ENCODE measurements at places on chromosomes 5 and 9. TPM values are rescaled to one million over a fixed set of nuclear protein-coding genes. Genes with fewer than 3 reads are reported as not detected.

Gene SLC6A7
- not detected for total RNA-seq

Gene ADAMTS6
- 2.8 TPM for total RNA-seq

Gene PTGDS
- total RNA-seq: 22.1 TPM

Gene HTR1A
- not detected for total RNA-seq

Gene AHRR
- total RNA-seq: 34.9 TPM

Gene SNAPC3
- 31.5 TPM for total RNA-seq

Gene DAP
- 64.8 TPM for total RNA-seq

DNA sequence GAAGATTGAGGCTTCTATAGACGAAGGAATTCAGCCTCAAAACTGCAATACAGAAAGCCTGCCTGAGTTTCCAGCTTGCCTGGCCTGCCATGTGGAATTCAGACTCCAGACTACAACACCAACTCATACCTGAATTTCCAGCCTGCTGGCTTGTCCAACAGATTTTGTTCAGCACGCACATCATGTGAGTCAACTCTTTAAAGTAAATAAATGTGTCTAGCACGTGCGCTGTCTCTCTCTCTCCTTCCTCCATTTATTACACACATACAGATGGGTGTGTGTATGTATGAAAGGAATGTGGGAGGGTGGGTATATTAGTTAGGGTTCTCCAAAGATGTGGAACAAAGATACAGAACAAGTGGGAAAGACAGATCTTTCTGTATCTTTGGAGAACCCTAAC lies 82.4 kb upstream of the TAS2R1 start:
- DNase-seq: no peak
- no peaks in the 10 kb centered on the region for H3K36me3 ChIP-seq
- H3K27me3 ChIP-seq: no peaks in the 10 kb centered on the region

GRCh38 chr9:84140535-84141101 lies 160.0 kb downstream of the RMI1 start:
- H3K27ac ChIP-seq: no peak overlapping the region
- DNase-seq: peak; percentile 39
- H3K4me1 ChIP-seq: peaks cover 10% of the 10 kb centered on the region
- H3K27me3 ChIP-seq: peaks cover 53% of the 10 kb centered on the region
- peak overlapping the region; percentile 73 for H3K4me3 ChIP-seq

- H3K4me1 ChIP-seq: no peaks in the 10 kb centered on the region
- no peak overlapping the region for H3K27ac ChIP-seq
- DNase-seq: no peak
- H3K36me3 ChIP-seq: no peaks in the 10 kb centered on the region
These were observed 108.5 kb upstream of the PTPRD start for GRCh38 chr9:10721301-10721700.

DNA sequence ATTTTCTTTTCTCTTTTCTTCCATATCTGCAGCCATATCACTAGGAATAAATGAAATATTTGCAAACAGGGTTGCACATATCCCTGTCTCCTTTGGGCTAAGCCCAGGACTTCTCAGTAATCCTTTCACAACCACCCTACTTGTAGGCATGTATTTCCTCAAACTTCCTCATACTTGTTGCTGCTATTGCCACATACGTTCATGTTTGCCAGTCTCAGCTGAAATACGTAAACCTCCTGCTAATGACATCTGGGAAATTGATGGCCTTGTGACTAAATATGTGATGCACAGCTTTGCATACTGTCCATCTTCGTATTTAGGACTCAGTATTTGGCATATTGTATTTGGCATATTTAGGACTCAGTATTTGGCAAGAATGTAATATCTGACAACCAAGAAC lies 224.6 kb downstream of the PLK2 start:
- H3K4me3 ChIP-seq: no peak overlapping the region
- no peaks in the 10 kb centered on the region for H3K36me3 ChIP-seq
- no peak for DNase-seq

DNA sequence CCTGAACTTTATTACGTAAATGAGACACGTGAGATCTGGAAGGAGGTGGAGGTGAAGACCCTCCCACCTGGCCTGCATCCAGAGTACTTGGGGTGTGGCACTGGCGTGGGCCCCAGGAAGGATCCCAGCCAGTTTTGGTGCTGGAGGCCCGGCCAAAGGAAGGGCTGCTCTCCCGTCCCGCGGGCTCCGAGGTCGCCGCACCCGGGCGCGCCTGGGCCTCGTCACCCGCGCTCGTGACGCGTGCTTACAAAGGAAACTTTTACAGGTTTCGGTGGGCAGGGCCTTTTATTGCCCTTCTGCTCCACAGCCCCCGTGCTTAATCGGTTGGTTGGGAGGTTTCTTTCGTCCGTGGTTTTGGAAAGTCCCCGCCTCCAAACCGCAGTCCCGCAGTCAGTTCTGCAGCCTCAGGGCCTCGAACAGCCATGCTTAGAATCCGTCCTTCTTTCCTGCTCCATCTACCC lies 29.2 kb downstream of the CDKN2A start:
- H3K27me3 ChIP-seq: peaks cover 84% of the 10 kb centered on the region
- peak overlapping the region; percentile 63 for H3K4me3 ChIP-seq
- H3K4me1 ChIP-seq: peaks cover 34% of the 10 kb centered on the region
- peak overlapping the region; percentile 70 for H3K27ac ChIP-seq
- DNase-seq: peak; percentile 54

DNA sequence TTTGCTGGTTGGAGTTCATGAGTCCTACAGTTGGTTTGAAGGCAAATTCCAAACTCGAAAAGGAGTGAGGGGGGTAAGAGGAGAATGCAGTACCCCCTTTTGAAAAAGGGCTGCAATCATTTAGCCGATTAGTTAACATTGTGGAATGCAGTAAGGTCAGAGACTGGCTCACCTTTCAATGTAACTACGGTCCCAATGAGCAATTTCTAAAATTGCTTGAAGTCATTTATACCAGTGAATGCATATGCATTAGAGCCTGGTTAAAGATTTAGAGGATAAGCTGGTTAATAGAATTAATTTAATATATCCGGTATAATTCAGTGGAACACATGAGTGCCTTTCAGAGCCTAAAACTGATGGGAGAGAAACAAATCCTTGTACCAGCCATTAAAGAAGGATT lies 172.6 kb upstream of the PAPPA start:
- no peaks in the 10 kb centered on the region for H3K27me3 ChIP-seq
- H3K36me3 ChIP-seq: no peaks in the 10 kb centered on the region
- no peaks in the 10 kb centered on the region for H3K4me1 ChIP-seq

DNA sequence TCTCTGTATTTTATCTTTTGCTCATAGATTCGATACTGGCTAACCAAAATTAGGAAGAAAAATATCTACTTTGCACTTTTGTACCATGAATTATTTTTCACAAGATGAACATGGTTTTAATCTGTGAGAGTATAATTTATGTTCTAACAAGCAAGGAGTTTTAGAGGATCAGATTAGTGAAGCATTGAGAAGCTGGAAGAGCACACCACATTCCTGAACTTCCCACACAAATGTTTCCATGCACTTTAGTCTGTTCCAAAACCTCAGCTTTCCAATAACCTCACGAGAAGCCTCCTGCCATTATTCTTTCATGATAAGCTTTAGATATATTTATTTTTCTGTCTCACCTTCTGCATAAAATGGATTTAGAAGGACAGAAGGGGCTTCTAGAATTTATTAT lies 98.7 kb upstream of the MPDZ start:
- H3K4me1 ChIP-seq: no peaks in the 10 kb centered on the region
- DNase-seq: no peak
- H3K27ac ChIP-seq: no peak overlapping the region
- no peaks in the 10 kb centered on the region for H3K27me3 ChIP-seq
- no peaks in the 10 kb centered on the region for H3K36me3 ChIP-seq

GRCh38 chr9:136045595-136046553 lies 49.2 kb downstream of the NACC2 start:
- DNase-seq: no peak
- H3K27ac ChIP-seq: no peak overlapping the region
- H3K4me3 ChIP-seq: no peak overlapping the region

DNA sequence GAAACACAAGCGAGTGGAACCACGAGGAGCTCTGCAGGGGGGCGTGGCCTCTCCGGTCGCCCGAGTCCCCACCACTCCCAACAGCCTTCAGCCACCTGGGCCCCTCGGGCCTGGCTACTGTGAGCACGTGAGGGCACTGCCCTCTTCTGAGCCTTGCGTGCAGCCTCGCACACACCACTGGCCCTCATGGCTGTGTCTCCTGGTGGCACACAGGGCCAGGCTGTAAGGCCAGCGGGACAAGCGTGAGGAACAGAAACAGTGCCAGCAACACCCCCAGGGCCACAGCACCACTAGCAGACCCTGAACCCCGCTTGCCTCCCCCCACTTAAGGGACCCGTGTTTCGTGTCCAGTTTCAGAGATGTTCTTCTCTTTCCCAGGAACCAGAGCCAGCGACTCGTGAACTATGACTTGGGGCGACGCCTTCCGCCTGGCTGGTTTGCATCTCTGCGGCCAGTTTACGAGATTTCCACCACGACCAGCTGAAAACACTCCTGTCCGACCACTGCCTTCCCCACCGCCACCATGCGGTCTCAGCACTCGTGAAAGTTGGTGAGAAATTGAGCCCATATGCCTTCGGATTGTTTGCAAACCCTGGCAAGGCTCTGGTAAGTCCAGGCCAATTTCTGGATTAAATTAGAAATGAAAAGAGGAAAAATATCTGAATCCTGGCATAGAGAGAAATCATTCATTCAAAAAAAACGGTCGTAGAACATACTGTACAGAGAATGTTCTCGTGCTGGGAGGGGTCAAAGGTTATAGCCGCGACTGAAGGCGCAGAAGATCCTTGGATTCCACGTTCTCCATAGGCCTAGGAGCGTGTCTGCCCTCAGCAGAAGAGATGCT lies 135.6 kb downstream of the ZNF354C start:
- no peak overlapping the region for H3K27ac ChIP-seq
- DNase-seq: no peak
- H3K4me3 ChIP-seq: no peak overlapping the region
- H3K27me3 ChIP-seq: no peaks in the 10 kb centered on the region

- H3K4me3 ChIP-seq: peak overlapping the region; percentile 88
- peak overlapping the region; percentile 95 for H3K27ac ChIP-seq
- H3K36me3 ChIP-seq: peaks cover 7% of the 10 kb centered on the region
- no peak for DNase-seq
These were observed 272 bp downstream of the ANAPC2 start for GRCh38 chr9:137188086-137188489.

GRCh38 chr9:30676651-30677050 lies 1707.8 kb upstream of the ACO1 start:
- no peaks in the 10 kb centered on the region for H3K36me3 ChIP-seq
- no peaks in the 10 kb centered on the region for H3K27me3 ChIP-seq
- no peak overlapping the region for H3K27ac ChIP-seq

GRCh38 chr5:37830348-37830747 lies 9.5 kb downstream of the GDNF start:
- no peaks in the 10 kb centered on the region for H3K36me3 ChIP-seq
- H3K4me1 ChIP-seq: peaks cover 3% of the 10 kb centered on the region
- no peak for DNase-seq
- no peak overlapping the region for H3K27ac ChIP-seq
- peaks cover 65% of the 10 kb centered on the region for H3K27me3 ChIP-seq

DNA sequence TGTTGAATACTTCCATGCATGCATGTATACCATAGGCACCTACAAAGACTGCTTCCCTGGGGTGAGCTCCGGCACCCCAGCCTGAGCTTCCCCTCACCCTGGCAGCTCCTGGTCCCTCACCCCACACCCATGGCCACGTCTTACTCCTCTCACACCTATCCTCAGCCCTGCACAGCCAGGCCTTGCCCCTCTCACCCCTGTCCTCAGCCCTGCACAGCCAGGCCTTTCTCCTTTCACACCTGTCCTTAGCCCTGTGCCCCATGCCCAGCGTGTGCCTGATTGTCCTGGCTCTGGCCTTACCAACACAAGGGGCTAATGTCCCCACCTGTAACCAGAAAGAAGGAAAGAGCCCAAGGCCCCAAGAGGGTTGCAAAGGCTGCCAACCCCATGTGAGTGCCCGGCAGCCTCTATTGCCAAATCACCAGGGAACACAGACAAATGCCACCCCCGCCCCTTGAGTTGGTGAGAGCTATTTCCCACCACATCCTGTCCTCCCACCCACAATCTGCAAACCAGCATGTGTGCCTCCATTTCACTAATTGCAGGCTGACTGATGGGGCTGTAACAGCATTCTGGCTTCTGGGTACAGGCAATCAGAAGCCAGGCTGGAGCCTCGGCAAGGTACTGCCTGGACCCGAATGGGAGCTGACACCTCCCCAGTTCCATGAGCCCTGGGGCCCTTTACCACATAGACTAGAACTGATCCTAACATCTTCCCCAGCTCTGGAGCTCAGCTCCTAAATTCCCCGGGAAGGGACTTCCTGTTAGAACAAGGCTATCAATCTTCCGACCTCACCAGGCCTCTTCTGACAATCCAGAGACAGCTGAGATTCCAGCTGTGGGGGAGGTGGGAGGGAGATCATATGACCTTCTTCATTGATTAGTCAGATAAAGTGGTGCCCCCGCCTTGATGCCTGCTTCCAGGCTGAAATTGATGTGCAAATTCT lies 78.2 kb downstream of the FAM114A2 start:
- peaks cover 7% of the 10 kb centered on the region for H3K27me3 ChIP-seq
- DNase-seq: no peak
- peaks cover 6% of the 10 kb centered on the region for H3K4me1 ChIP-seq
- H3K36me3 ChIP-seq: no peaks in the 10 kb centered on the region
- H3K27ac ChIP-seq: no peak overlapping the region

DNA sequence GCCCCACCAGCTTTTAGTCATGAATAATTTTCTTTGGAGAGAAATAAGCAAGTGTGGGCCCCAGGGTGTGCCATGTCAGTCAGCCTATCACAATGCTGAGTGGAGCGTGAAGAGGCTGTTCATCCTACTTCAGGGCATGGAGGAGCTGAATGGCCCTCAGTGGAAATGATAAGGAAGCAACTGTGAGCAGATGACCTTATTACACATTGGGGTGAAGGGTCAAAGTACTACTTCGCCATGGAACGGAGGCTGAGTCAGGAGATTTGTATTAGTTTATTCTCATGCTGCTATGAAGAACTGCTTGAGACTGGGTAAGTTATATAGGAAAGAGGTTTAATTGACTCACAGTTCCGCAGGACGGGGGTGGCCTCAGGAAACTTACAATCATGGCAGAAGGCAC lies 231.0 kb upstream of the ADAMTS16 start:
- no peaks in the 10 kb centered on the region for H3K36me3 ChIP-seq
- no peak for DNase-seq
- H3K27ac ChIP-seq: no peak overlapping the region
- H3K4me1 ChIP-seq: no peaks in the 10 kb centered on the region
- H3K4me3 ChIP-seq: no peak overlapping the region
- H3K27me3 ChIP-seq: no peaks in the 10 kb centered on the region

DNA sequence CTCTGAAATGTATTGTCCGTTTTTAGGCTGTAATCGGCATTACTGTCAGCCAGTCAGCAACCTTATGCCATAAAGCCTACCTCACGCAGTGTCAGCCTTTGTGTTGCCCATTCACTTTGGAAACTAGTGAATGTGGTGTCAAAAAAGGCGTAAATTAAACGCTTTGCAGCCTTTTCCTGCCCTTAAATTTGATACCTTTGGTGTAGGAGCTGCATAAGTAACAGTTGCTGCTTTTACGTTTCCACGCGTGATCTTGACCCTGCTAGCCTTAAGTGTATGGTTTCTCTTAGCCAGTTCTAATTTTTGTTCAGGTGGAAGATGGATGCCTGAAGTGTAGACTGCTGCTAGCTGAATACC lies 257.7 kb downstream of the EPB41L4A start:
- peaks cover 3% of the 10 kb centered on the region for H3K27me3 ChIP-seq
- peaks cover 25% of the 10 kb centered on the region for H3K4me1 ChIP-seq
- H3K4me3 ChIP-seq: peak overlapping the region; percentile 90
- peak overlapping the region; percentile 89 for H3K27ac ChIP-seq
- peaks cover 31% of the 10 kb centered on the region for H3K36me3 ChIP-seq

Measured in activated CD4-positive, alpha-beta T cell treated with anti-CD3 and anti-CD28 coated beads, Interleukin-2, amount 10 ng/mL, durations not matched to agents 7 days and 5 days (primary cell).